ENCODE measurements at places on chromosomes 4 and X.

DNA sequence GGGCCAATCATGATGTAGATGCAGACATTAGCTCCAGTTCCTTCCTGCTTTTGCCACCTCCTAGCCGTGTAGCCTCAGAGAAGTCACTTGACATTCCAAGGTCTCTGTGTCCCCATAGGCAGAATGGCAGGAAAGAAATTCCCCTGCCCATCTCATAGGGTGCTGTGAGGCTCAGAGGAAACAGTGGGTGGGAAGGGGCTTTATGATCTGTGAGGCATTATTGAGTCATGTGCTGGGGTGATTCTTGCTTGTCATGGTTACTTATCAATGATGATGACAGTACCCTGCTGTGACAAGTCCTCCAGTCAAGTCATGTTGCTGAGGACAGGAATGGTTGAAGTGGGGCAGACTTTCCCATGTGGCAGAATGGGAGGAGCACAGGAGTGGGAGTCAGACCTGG, 63.7 kb downstream of the MSX1 start:
- no peak for DNase-seq

- DNase-seq: no peak
Observed at GRCh38 chr4:160505724-160506123, 1402.8 kb downstream of the RAPGEF2 start.

- DNase-seq: no peak
Observed at GRCh38 chr4:48112017-48112667, 21.9 kb downstream of the TXK start.

DNA sequence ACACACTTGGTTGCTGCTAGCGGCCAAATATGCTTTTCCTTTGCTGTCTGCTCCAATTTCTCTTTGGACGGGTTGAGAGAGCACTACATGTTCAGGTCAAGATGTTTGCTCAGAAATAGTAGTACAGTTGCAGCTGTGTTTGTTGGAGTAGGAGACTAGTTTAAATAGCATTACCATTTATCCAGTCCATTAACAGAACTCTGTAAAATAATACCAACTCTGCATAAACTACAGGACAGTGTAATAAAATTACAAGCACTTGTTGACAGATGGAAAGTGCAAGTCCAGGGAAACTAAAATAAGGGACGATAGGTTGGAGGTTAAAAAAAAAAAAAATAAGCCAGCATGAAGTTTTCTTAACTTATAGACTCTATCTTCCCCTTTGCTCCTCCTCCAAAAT, 20.2 kb downstream of the SLIT2 start:
- no peak for DNase-seq

GRCh38 chr4:6339818-6340445, 70.3 kb downstream of the WFS1 start:
- no peak for DNase-seq

- no peak for DNase-seq
Observed at GRCh38 chr4:151166636-151167035, 67.2 kb downstream of the RPS3A start.

DNA sequence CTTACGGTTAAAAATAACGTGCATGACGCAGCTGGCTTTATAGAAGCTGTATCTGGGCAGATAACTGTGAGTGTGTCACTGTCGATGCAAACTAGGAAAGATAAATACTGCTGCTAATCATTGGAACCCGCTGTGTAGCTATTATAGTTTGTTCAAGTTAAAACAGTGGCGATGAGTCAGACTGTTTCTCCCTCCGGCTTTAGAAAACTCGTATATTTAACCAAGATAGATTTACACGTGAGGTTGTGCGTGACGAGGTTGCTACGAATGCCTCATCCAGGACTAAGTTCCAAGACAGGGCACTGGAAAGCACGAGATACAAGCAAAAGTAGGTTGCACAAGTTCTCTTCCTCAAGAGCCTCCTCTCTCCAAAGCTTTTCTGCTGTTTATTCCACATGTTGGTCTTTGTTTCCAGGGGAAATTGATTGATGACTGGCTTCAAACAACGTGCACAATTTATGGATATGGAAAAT, 270.7 kb downstream of the FBXW7 start:
- DNase-seq: no peak

DNA sequence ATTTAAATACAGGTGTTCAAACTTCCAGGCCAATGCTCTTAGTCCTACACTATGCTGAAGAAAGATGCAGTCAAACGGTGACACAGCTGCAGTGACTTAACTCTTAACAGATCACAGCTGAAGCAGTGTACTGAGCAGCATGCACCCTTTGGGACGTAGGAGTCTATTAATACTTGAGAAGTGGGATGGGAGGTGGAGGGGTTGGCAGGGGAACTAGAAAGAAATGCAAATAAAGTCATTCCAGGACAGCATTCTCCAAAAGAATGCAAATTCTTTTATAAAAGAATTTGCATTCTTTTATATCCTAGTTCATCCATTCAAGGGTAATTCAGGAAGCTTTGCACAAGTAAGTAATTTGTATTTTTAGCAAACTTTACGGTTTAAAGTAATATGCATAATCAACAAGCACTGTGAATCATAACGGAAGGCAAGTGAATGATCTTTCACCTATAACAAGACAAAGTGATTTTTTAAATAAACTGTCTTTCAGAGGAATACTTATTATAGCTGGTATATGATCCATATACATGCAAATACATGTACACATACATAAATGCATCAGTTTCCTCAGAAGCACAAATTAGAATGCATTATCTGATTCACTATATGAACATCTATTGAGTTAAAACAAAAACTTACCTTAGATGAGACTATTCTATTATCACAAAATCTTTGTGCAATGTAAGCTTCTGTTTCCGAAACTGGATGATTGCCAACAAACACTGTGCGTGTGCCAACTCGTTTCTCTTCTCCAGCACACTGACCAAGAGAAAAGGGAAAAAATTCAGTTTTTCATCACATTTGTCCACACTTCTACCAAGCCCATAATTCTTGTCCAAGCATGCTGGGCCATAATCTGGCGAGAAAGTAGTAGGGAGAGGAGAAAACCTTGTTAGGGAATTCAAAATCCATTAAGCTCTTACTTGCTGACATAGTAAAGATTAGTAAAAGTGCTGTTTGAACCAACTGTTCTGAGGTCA, 106.5 kb downstream of the ATP11C start:
- DNase-seq: no peak

Measured in activated naive CD4-positive, alpha-beta T cell treated with anti-CD3 and anti-CD28 coated beads, Interleukin-2, amount 50 U/mL, for 16 hours (primary cell).